ENCODE measurements at places on chromosomes 4 and X.

DNA sequence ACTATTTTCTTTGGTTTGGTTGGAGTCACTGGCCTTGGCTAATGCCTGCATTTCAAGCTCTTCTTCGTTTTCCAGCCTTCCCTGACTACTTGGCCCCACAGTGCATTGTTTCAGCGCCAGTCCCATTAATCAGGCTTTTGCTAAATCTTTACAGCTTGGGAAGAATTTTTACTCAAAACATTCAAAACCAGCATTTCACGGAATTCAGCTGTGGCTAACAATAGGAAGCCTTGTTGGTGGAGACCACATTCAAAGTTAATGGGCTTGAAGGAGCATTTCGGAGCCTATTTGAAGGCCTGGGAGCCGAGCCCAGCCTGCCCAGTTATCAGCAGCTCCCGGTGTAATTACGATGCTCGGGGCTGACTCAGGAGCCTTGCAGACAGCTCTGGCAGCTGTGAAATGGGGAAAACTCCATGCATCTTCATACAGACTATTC is 30.8 kb upstream of the VCX2 start:
- no peak for DNase-seq
- H3K27ac ChIP-seq = no peak overlapping the region
- no peaks in the 10 kb centered on the region for H3K36me3 ChIP-seq
- no peak overlapping the region for H3K4me3 ChIP-seq
- no peaks in the 10 kb centered on the region for H3K4me1 ChIP-seq

DNA sequence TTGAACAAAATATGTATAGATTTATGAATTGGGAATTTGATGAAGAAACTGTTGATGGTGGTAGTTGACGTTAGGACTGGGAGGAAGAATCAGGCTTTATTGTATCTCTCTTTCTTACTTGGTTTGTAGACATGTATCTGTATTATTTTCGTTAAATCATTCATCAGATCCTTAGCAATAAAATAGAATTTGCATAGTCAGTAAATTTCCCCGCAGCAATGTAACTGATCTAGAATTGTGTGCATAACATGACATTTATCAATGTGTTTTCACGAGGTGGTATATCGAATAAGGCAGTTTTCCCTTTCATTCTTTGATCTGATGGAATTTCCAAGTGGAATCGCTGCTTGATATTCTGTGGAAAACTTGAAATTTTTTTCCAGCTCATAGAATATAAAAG is 308.8 kb downstream of the SPRY1 start:
- no peaks in the 10 kb centered on the region for H3K36me3 ChIP-seq
- H3K4me1 ChIP-seq = no peaks in the 10 kb centered on the region
- no peaks in the 10 kb centered on the region for H3K27me3 ChIP-seq
- no peak overlapping the region for H3K27ac ChIP-seq

- H3K27ac ChIP-seq = no peak overlapping the region
- DNase-seq = no peak
- H3K36me3 ChIP-seq = no peaks in the 10 kb centered on the region
- H3K4me3 ChIP-seq = no peak overlapping the region
Observed at GRCh38 chrX:20015422-20015821, 24.6 kb upstream of the BCLAF3 start.

GRCh38 chr4:66572949-66573348 is 902.7 kb upstream of the EPHA5 start:
- no peak overlapping the region for H3K27ac ChIP-seq
- no peaks in the 10 kb centered on the region for H3K27me3 ChIP-seq
- no peak overlapping the region for H3K4me3 ChIP-seq

DNA sequence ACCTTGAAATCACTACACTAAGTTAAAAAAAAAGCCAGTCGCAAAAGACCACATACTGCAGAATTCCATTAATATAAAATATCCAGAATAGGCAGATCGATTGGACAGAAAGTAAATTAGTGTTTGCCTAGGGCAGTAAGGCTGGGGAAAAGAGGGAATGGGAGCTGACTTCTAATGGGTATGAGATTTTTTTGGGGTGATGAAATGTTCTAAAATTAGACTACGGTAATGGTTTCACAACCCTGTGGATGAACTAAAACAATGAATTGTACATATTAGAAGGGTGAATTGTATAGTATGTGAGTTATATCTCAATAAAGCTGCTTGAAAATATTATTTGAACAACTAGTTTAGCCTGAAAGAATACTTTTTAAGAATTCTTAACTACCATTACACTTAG is 6.7 kb upstream of the GPRIN3 start:
- H3K27ac ChIP-seq = no peak overlapping the region
- DNase-seq = no peak
- H3K4me3 ChIP-seq = no peak overlapping the region
- H3K4me1 ChIP-seq = peaks cover 5% of the 10 kb centered on the region
- no peaks in the 10 kb centered on the region for H3K36me3 ChIP-seq
- H3K27me3 ChIP-seq = no peaks in the 10 kb centered on the region

DNA sequence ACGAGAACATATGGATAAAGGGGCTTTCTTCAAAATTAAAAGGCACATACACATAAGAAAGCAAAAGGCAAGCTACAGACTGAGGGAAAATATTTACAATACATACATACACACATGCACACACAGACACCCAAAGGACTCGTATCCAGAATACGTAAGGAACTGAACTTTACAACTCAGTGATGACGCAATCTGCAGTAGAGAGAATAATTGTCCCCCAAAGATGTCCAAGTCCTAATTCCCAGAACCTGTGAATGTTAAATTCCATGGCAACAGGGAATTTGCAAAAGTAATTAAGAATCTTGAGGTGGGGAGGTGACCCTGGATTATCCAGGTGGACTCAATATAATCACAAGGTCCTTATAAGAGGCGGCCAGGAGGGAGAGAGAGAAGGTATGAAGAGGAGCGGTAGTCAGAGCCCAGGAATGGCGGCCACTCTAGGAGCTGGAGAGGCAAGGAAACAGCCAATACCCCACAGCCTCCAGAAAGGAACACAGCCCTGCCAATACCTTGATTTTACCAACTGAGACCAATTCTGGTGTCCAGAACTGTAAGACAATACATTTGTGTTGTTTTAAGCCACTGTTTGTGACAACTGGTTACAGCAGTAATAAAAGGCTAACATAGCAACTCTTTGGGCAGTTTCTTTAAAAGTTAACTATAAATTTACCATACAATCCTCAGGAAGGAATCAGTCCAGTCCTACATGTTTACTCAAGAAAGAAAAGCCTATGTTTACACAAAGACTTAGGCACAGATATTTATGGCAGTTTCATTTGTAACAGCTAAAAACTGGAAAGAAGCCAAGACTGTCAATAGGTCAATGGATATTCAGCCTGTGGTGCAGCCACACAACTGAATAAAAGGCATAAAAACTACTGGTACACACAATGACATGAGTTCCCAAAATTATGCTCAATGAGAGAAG is 27.3 kb upstream of the STS start:
- H3K36me3 ChIP-seq = no peaks in the 10 kb centered on the region
- no peak overlapping the region for H3K4me3 ChIP-seq
- no peaks in the 10 kb centered on the region for H3K27me3 ChIP-seq

DNA sequence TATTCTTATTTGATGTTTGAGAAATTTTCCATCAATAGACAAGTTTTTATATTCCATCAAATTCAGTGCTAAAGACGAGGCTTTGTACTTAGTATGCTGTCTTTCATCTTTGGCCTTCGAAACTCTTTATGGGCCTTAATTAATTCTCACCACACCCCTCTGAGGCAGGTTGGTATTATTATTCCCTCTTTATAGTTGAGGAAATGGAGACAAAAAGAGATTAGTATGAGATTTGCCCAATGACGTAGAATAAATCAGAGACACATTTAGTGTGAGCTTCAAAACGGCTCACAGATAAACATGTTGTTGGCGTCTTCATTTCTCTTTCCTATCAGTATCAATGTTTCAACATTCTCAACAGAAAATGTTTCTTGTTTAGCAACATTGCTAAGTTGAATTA is 35.9 kb upstream of the PTPN13 start:
- DNase-seq = no peak
- peaks cover 22% of the 10 kb centered on the region for H3K4me1 ChIP-seq
- H3K36me3 ChIP-seq = no peaks in the 10 kb centered on the region
- no peak overlapping the region for H3K27ac ChIP-seq

DNA sequence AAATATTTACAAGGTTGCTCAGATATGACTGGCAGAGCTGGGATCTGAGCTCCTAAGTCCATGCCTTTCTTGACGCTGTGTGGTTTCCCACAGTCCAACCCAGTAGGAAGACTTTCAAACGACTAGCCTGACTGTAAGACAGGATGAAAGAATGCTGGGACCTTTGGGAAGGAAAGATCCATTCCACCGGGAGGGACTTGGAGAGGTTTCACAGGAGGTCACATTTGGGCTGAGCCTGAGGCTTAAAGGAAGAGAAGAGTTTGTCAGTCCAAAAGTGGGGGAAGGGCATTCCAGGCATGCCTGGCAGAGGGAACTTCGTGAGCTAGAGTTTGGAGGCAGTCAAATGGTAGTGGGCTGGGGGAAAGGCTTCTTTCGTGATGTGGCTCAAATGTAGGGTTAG is 1.5 kb downstream of the STARD8 start:
- no peak overlapping the region for H3K4me3 ChIP-seq
- DNase-seq = no peak
- H3K36me3 ChIP-seq = no peaks in the 10 kb centered on the region
- no peaks in the 10 kb centered on the region for H3K27me3 ChIP-seq
- H3K4me1 ChIP-seq = peaks cover 3% of the 10 kb centered on the region
- H3K27ac ChIP-seq = peak overlapping the region; percentile 15

GRCh38 chr4:176340871-176341685 is 21.3 kb downstream of the SPCS3 start:
- H3K27me3 ChIP-seq = no peaks in the 10 kb centered on the region
- H3K36me3 ChIP-seq = no peaks in the 10 kb centered on the region
- H3K4me1 ChIP-seq = no peaks in the 10 kb centered on the region

- DNase-seq = no peak
- H3K4me1 ChIP-seq = no peaks in the 10 kb centered on the region
- no peaks in the 10 kb centered on the region for H3K36me3 ChIP-seq
- H3K4me3 ChIP-seq = no peak overlapping the region
- no peaks in the 10 kb centered on the region for H3K27me3 ChIP-seq
Observed at GRCh38 chrX:119134466-119134865, 6.9 kb upstream of the KIAA1210 start.

- peak within 1 kb of the TSS; percentile 76 for H3K27ac ChIP-seq
- no peak for DNase-seq
- H3K4me1 ChIP-seq = no peaks in the 10 kb centered on the region
- H3K36me3 ChIP-seq = no peaks in the 10 kb centered on the region
- H3K27me3 ChIP-seq = no peaks in the 10 kb centered on the region
Observed at GRCh38 chrX:71111141-71111843, at the start of gene IL2RG. TSS of gene IL2RG (minus strand) at chrX:71111577. CDS start at chrX:71111539, 38 bp downstream.

- H3K27ac ChIP-seq = no peak overlapping the region
- no peaks in the 10 kb centered on the region for H3K36me3 ChIP-seq
- H3K4me3 ChIP-seq = no peak overlapping the region
- H3K4me1 ChIP-seq = no peaks in the 10 kb centered on the region
- DNase-seq = no peak
Observed at GRCh38 chr4:48813964-48814363, 16.9 kb upstream of the OCIAD1 start.

DNA sequence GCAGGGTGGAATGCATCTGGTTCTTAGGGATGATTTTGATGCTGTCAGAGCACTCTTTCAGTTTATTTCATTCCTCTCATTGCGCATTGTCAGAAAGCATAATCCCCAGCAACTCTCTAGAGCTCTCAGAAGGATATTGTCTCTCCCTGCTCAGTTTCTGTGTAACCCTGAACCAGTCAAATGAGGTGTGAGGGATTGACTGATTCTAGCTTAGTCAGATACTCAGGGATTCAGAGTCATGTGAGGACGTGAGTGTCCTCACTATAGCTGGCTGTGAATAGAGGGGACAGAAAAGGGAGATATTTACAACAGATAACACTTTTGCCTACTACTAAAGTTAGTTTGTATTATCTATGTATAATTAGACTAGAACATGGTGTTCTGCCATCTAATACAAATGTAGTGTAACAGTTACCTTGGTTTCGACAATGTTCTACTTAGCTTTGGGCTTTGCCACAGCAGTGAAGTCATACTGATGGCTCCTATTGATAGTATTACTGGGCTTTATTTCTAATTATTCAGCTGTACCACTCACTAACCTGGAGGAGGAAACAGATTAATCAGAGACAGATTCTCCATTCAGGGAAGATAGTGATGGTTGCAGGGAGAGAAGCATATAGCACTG is 19.5 kb downstream of the AP1AR start:
- H3K27ac ChIP-seq = no peak overlapping the region
- no peaks in the 10 kb centered on the region for H3K36me3 ChIP-seq
- no peak overlapping the region for H3K4me3 ChIP-seq
- no peaks in the 10 kb centered on the region for H3K4me1 ChIP-seq
- H3K27me3 ChIP-seq = no peaks in the 10 kb centered on the region
- DNase-seq = no peak

GRCh38 chrX:42797651-42798269 is 19.8 kb upstream of the PPP1R2C start:
- H3K36me3 ChIP-seq = no peaks in the 10 kb centered on the region
- no peak for DNase-seq
- no peaks in the 10 kb centered on the region for H3K4me1 ChIP-seq
- no peak overlapping the region for H3K27ac ChIP-seq
- H3K4me3 ChIP-seq = no peak overlapping the region
- H3K27me3 ChIP-seq = no peaks in the 10 kb centered on the region

GRCh38 chrX:74420196-74421035 is 877 bp upstream of the SLC16A2 start:
- H3K27me3 ChIP-seq = no peaks in the 10 kb centered on the region
- peak overlapping the region; percentile 11 for H3K4me3 ChIP-seq
- peak overlapping the region; percentile 87 for H3K27ac ChIP-seq
- no peaks in the 10 kb centered on the region for H3K36me3 ChIP-seq
- DNase-seq = peak; percentile 63

DNA sequence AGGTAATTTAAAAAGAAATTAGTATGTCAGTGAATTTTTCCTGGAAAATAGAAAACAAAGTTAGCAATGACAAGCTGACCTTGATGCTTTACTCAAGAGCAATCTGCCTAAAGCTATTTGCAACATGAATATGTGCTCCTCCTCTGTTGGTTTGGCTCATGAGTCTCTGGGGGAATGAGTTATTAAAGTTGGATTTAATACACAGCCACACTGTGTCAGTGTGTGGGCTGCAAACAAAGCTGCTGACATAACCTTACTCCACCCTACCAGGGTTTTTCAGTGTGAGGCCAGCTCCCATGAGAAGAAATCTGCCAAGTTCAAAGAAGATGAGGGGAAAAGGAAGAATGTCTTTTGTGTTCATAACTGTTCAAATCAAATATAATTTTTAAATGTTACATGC is 280.5 kb downstream of the TLL1 start:
- no peak overlapping the region for H3K4me3 ChIP-seq
- H3K36me3 ChIP-seq = no peaks in the 10 kb centered on the region
- H3K27ac ChIP-seq = no peak overlapping the region
- H3K27me3 ChIP-seq = no peaks in the 10 kb centered on the region

DNA sequence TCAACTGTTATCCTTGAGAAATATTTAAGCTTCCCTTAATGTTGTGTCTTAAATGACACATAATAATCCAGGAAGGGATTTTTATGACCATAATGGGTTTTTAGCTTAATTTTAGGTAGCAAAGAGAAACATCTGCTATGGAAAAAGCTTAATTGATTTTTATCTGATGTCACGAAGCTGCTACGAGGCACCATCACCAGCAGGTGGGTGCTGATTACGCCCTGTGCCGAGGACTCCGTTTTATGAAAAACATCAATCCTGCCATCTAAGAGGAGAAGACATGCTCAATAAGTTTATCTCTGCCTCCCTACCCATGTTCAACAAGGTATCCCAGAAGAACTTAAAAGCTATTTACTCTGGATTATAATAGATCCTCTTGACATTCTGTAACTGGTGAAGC is 280.6 kb upstream of the ZFP42 start:
- no peak for DNase-seq
- no peaks in the 10 kb centered on the region for H3K36me3 ChIP-seq
- no peaks in the 10 kb centered on the region for H3K27me3 ChIP-seq
